Colonic mucosa (tissue), 4 donors: ENCODE measurements at places on chromosomes 2 and 18. TPM values are rescaled to one million over a fixed set of nuclear protein-coding genes. Genes with fewer than 3 reads are reported as not detected.

GRCh38 chr2:101355401-101356054, 31.8 kb downstream of the CREG2 start:
- H3K36me3 ChIP-seq = no peaks in the 10 kb centered on the region
- no peaks in the 10 kb centered on the region for H3K27me3 ChIP-seq
- DNase-seq = no peak

GRCh38 chr2:220665108-220665471, 907.0 kb downstream of the EPHA4 start:
- H3K4me3 ChIP-seq = no peak overlapping the region
- no peak overlapping the region for H3K27ac ChIP-seq
- H3K36me3 ChIP-seq = no peaks in the 10 kb centered on the region
- H3K27me3 ChIP-seq = no peaks in the 10 kb centered on the region
- DNase-seq = no peak

- no peak overlapping the region for H3K4me3 ChIP-seq
- H3K36me3 ChIP-seq = no peaks in the 10 kb centered on the region
- DNase-seq = no peak
Observed at GRCh38 chr2:231785413-231785812, 832 bp upstream of the COPS7B start.

GRCh38 chr2:9654452-9655100, 23.8 kb upstream of the YWHAQ start:
- no peak overlapping the region for H3K27ac ChIP-seq
- H3K4me3 ChIP-seq = no peak overlapping the region
- H3K27me3 ChIP-seq = no peaks in the 10 kb centered on the region
- no peaks in the 10 kb centered on the region for H3K36me3 ChIP-seq
- no peak for DNase-seq

L3MBTL4 gene
- 3.5 TPM for total RNA-seq

GRCh38 chr2:32496662-32497061, 131.2 kb upstream of the TTC27 start:
- H3K4me3 ChIP-seq = no peak overlapping the region
- H3K27me3 ChIP-seq = no peaks in the 10 kb centered on the region
- no peaks in the 10 kb centered on the region for H3K36me3 ChIP-seq

- no peak overlapping the region for H3K27ac ChIP-seq
- H3K36me3 ChIP-seq = no peaks in the 10 kb centered on the region
- H3K4me3 ChIP-seq = no peak overlapping the region
- H3K4me1 ChIP-seq = no peaks in the 10 kb centered on the region
Observed at GRCh38 chr18:2424420-2424819, 146.9 kb downstream of the METTL4 start.

DNA sequence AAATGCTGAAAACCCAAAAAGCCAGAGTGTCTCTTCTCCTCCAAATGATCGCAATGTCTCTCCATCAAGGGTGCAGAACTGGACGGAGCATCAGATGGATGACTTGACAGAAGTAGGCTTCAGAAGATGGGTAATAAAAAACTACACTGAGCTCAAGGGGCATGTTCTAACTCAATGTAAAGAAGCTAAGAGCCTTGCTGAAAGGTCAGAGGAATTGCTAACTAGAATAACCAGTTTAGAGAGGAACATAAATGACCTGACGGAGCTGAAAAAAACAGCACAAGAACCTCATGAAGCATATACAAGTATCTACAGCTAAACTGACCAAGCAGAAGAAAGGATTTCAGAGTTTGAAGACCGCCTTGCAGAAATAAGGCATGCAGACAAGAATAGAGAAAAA, 9.7 kb upstream of the POLE4 start:
- no peaks in the 10 kb centered on the region for H3K36me3 ChIP-seq
- DNase-seq = no peak
- H3K27me3 ChIP-seq = no peaks in the 10 kb centered on the region
- no peak overlapping the region for H3K27ac ChIP-seq

CRYBA2 gene
- 5.5 TPM for total RNA-seq
